ENCODE measurements at places on chromosomes 2 and 18.

- no peak for DNase-seq
These were observed at the start of gene LYPD1 for GRCh38 chr2:132669908-132670495. TSS of gene LYPD1 (minus strand) at chr2:132670205. CDS start at chr2:132669932, 273 bp downstream.

DNA sequence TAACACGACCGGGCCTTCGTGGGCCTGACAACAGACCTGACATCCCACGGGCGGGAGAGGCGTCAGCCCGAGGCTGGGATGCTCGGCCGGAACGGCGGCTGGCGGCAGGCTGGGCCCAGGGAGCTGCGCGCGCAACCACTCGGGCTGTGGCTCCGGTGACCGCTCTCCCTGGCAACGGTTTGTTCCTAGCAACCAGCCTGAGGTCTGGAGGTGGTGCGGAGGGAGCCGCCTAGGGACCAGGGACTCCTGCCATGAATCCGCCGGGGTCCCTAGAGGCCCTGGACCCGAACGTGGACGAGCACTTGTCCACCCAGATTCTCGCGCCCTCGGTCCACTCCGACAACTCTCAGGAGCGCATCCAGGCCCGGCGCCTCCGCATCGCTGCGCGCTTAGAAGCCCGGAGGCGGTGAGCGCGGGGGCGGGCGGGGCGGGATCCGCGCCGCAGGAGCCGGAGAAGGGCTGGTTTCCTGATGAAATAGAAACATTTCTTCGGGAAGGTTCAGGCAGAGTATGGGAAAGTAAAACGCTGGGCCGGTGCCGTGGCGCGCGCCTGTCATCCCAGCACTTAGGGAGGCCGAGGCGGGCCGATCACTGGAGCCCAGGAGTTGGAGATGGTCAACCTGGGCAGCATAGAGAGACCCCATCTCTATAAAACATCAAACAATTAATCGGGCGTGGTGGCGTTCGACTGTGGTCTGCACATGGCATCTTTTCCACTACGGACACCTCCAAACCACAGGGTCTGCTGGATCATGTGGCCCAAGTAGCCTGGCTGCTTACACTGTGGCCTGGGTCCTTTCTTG is at the start of gene DRC1:
Gene DRC1, plus strand, starts transcription at position 182 of the 803 bp plus-strand sequence. Its CDS starts 70 bp downstream, at position 252.
- peak; percentile 63 for DNase-seq

DNA sequence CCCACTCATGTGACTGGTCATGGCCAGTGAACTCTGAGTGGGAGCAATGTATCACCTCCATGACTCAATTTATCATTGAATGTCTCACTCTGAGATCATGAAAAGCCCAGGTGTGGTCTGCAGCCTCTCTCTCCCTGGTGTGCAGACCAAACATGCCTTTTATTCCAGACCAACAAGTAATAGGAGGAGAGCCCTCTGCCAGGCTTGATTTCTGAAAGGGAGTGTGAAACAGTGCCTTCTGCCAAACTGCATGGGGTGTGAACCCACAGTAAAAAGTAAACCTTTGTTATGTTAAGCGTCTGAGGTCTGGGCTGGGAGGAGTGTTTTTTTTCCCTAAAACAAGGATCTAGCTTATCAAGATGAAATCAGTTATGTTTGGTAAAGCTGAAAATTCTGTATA is 601.2 kb downstream of the ADCYAP1 start:
- no peak for DNase-seq

GRCh38 chr2:227813229-227813561 is 447 bp upstream of the CCL20 start:
- no peak for DNase-seq

DNA sequence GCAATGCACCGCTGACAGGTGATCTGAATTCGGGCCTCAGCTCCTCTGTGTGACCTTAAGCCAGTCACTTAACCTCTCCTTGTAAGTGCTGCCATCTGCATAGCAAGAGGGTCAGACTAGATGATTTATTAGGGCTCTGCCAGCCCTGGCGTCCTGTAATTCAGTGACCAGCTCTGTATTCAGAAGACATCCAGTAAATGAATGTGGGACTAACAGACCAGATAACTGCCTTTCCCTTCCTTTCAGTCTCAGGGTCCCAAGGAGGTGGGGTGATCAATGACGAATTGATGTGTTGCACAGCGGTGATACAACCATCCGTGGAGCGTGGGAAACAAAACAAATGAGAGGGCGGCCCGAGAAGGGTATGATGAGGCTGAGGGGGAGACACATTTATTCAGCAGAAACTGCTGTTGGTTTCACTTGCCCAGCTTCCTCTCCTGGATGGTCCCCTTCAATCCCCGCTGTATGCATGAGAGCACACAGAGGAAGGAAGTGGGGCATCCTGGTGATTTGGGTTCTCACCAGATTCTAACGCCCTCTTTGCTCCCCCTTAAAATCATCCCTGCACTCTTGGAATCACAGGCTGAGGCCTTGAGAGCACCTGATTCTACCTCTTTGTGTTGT is 92.8 kb downstream of the VIT start:
- DNase-seq, result no peak

DNA sequence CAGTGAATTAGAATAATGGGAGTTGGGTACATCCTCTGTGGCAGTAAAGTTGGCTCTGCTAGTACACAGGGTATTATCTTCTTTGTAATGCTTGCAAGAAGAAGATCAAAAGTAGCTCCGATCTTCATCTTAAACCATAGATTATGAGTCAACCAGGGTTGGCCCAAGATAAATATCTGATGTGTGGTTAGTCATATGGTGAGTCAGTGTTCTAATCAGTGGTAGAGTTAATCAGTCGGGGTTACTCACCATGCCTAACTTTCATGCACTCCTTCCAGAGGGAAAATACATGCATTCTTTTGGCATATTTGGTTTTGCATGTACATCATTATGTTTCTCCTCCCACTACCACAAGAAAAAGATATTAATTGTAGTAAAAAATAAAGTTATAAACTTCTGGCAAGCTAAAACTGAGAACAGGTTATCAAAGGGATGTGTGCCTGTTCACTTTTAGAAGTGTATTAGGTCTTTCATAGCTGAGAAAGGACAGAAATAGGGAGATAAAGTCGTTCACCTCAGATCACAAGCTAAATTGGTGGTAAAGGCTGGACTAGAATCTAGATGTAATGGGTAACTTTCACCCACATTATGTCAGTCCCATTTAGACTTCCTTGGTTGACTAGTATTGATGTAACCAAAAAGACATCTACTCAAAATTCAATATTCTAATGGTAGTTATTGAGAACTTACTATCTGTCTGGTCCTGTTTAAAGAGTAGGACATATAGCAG is 684.4 kb downstream of the IRS1 start:
- no peak for DNase-seq

Measured in SHP77 treated with DMSO at 0.1 percent for 48 hours (cell line).